ENCODE measurements at places on chromosomes 5 and 9. TPM values are rescaled to one million over a fixed set of nuclear protein-coding genes. Genes with fewer than 3 reads are reported as not detected.

ATP6V1G1 gene
- 118 TPM for total RNA-seq

DND1 gene
- total RNA-seq = 1.9 TPM

TOPORS gene
- 18.4 TPM for total RNA-seq

LAMC3 gene
- total RNA-seq = 0.68 TPM

MEGF10 gene
- 39.8 TPM for total RNA-seq

PGM5 gene
- not detected for total RNA-seq

- no peaks in the 10 kb centered on the region for H3K36me3 ChIP-seq
- DNase-seq = no peak
- H3K4me1 ChIP-seq = peaks cover 19% of the 10 kb centered on the region
- no peak overlapping the region for H3K27ac ChIP-seq
Observed at GRCh38 chr9:14433351-14434157, 119.6 kb upstream of the NFIB start.

DNA sequence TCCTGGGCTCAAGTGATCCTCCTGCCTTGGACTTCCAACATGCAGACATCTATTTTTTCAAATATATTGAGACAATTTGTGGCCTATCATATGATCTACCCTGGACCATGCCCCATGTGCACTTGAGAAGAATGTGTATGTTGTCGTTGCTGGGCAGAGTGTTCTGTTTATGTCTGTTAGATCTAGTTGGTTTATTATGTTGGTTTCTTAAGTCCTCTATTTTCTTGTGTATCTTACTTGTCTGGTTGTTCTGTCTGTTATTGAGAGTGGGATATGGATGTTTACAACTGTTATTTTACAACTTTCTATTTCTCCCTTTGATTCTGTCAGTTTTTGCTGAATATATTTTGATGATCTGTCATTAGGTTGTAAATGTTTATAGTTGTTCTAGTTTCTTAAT lies 10.2 kb upstream of the TMEM171 start:
- H3K4me3 ChIP-seq = no peak overlapping the region
- no peak for DNase-seq
- H3K27ac ChIP-seq = no peak overlapping the region
- H3K36me3 ChIP-seq = peaks cover 14% of the 10 kb centered on the region

- peaks cover 20% of the 10 kb centered on the region for H3K4me1 ChIP-seq
- H3K4me3 ChIP-seq = no peak overlapping the region
- DNase-seq = no peak
- no peak overlapping the region for H3K27ac ChIP-seq
- H3K27me3 ChIP-seq = no peaks in the 10 kb centered on the region
Observed at GRCh38 chr9:72443855-72444254, 77.6 kb upstream of the TMC1 start.

- no peak within 1 kb of the TSS for H3K27ac ChIP-seq
- H3K27me3 ChIP-seq = peaks cover 89% of the 10 kb centered on the region
- peak within 1 kb of the TSS; percentile 62 for H3K4me3 ChIP-seq
- H3K4me1 ChIP-seq = peaks cover 34% of the 10 kb centered on the region
Observed at GRCh38 chr5:55226934-55227663, at the start of gene MCIDAS. Gene MCIDAS (minus strand): TSS chr5:55227315. CDS start chr5:55227138, 177 bp downstream.

DNA sequence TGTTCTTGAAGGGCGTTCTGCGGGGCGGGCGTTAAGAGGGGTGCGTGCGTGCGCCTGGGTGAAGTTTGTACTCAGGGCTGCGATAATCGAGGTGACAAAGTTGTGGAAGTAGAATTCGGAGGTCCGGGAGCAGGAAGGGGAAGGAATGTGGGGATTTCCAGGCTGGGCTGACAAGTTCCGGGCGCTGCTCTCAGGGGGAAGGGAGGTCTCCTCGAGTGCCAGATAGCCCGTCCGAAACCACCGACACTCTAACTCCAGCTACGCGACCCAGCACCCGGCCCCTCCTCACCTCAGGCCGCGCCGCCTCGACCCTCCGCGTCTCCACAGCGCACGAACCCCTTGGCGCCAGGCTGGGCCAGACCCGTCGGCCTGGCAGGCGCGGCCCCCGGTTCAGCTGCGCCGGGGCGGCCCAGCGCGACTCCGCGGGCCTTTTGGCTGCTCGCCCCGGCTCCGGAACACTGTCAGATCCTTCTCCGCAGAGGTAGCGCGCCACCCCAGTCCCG lies at the start of gene IL6ST:
IL6ST (minus strand) TSS at position 469 of the 503 bp plus-strand sequence. CDS start 18,685 bp downstream, outside the sequence.
- H3K4me3 ChIP-seq = peak within 1 kb of the TSS; percentile 95
- no peaks in the 10 kb centered on the region for H3K27me3 ChIP-seq
- peaks cover 70% of the 10 kb centered on the region for H3K4me1 ChIP-seq
- peak within 1 kb of the TSS; percentile 99 for H3K27ac ChIP-seq
- H3K36me3 ChIP-seq = peaks cover 6% of the 10 kb centered on the region
- no peak for DNase-seq

GRCh38 chr5:56640763-56641406 lies 174.5 kb upstream of the MAP3K1 start:
- H3K36me3 ChIP-seq = no peaks in the 10 kb centered on the region
- H3K27me3 ChIP-seq = no peaks in the 10 kb centered on the region
- H3K27ac ChIP-seq = no peak overlapping the region
- DNase-seq = no peak

GRCh38 chr5:6343951-6344592 lies 34.3 kb downstream of the MED10 start:
- no peak for DNase-seq
- no peak overlapping the region for H3K4me3 ChIP-seq
- no peak overlapping the region for H3K27ac ChIP-seq
- no peaks in the 10 kb centered on the region for H3K27me3 ChIP-seq
- no peaks in the 10 kb centered on the region for H3K36me3 ChIP-seq

DNA sequence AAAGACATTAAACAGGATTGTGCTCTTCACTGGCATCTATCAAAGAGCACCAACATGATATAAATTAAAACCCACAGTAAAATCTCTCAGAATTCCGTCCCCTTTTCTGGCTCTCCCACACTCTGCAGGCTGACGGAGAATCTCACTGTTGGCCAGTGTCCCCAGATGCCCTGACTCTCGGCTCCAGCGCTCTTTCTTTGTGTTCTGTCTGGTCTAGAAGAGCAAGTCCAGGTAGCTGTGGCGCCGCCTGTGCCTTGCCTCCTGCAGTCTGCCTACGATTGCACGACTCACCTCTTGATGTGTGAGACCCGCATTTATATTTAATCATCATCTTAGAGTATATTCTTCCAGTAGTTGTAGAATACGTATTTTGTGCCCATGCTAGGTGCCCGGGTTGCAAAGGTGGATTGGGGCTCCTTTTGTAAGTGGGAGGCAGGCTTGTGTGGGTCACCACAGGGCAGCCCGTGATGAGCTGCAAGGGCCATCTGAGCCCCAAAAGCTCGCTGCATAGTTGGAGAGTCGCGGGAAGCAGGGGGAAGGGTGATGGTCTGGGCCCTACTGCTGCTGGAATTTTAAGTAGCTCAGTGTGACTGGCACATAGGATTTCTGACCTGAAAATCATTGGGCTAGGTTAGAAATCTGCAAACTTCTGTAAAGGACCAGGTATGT lies 55.6 kb downstream of the EHMT1 start:
- no peak overlapping the region for H3K4me3 ChIP-seq
- no peak overlapping the region for H3K27ac ChIP-seq
- no peaks in the 10 kb centered on the region for H3K27me3 ChIP-seq
- H3K4me1 ChIP-seq = peaks cover 39% of the 10 kb centered on the region
